Effector CD4-positive, alpha-beta T cell (primary cell): ENCODE measurements at places on chromosomes 12 and 14.

DNA sequence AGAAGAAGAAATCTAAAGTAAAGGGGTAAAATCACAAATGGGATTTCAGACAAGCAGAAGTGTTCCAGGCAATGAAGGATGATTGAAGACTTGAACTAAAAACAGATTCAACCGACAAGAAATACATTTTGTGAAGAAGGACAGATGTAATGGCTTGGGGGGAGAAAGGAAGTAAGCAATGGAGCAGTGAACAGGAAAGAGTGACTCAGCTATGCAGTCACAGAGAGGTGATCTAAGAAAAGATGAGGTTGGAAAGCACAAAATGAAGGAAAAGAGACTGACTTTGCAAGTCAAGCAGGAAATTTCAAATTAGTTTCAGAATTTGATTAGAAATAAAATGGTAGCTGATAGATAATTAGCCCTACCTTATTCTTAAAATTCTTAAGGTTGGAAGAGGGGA, 66.5 kb downstream of the PUS7L start:
- DNase-seq, result no peak

DNA sequence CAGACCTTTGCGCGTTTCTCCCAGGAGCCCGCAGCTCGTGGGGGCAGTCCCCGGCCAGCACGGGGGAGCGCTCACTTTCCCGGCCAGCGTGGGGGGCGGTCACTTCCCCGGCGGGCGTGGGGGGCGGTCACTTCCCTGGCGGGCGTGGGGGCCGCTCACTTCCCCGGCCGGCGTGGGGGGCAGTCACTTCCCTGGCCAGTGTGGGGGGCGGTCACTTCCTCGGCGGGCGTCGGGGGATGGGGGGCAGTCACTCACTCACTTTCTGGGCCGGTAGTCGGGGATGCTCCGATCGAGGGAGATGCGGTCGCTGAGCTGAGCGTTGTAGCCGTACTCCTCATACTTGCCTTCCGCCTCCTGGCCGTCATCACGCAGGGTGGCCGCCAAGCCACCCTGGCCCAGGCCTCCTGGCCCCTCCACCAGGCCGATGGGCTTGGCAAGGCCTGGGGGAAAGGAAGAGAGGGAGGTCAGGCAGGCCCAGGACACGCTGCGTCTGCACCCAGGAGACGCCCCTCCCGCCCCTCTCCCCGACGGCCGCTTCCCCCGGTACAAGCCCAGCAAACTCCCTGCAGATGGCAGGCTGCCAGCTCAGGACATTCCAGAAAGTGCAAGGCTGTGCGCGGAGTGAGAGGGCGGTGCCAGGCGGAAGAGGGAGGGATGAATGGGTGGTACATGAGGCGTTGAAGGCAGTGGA, 43.3 kb downstream of the GALNT9 start:
- DNase-seq, result no peak

GRCh38 chr12:45725631-45726602, 3.6 kb upstream of the ARID2 start:
- no peak for DNase-seq

DNA sequence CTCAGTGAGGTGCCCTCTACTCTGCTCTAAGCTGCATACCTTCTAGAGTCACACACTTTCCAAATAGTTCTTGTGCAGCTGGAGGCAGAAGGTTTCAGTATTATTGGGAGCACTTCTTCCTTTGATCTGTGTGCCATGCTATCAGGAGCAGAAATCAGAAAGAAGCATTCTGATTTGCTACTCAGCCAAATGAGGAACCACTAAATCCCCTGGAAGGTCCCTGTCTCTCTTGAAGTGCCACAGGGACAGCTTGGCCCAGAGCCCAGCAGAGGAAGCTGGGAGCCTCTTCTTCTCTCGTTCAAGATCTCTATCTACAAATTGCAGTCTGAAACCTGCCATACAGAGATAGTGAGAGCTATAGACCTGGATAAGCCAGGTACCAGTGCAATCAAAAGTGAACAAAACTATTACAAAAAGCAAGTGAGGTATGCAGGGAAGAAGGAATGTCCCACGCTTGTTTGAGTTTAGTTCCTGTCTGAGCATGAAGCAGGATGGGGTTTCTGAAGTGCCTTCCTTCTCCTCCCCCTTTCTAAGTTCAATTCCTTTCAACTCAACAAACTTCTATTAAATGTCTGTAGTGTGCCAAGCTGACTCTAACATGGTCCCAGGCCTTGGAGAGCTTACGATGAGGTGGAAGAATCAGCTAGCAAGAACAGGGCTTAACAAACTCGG, 100.9 kb upstream of the PARP11 start:
- no peak for DNase-seq

DNA sequence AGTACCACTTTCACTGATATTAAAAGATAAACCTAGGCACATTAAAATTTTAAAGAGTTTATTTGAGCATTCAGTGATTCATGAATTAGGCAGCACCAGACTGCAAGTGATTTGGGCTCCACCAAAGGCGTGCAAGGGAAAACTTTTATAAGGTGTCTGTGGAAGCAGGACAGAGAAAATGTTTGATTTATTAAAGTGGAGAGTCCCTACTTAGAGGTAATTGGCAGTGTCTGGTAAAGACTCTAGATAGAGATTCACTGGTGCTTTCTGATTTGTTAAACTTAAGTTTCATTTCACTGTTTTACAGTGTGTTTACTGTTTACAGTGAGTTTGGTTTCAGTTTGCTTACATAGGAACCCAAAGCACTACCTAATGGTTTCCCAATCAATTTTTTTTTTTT, 72.8 kb downstream of the ANKS1B start:
- DNase-seq, result no peak

DNA sequence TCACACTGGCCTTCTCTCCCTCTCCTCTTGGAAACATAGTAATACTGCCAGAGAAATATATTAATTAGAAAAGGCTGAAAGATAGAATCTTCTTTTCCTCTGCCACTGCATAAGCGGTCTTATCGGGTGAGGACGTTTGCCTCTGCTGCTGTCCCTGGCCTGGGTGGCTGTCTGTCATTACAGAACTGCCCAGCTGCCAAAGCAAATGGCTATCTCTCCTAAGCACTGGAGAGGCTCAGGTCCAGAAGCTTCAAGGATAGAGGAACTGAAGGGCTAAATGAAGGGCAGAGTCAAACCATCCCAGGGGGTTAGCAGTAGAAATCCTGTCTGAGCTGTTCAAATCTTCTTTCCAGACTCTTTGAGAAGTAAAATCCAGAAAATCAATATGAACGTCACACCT, 198.6 kb upstream of the CAND1 start:
- no peak for DNase-seq

GRCh38 chr12:101566318-101566717, 28.5 kb upstream of the MYBPC1 start:
- no peak for DNase-seq

DNA sequence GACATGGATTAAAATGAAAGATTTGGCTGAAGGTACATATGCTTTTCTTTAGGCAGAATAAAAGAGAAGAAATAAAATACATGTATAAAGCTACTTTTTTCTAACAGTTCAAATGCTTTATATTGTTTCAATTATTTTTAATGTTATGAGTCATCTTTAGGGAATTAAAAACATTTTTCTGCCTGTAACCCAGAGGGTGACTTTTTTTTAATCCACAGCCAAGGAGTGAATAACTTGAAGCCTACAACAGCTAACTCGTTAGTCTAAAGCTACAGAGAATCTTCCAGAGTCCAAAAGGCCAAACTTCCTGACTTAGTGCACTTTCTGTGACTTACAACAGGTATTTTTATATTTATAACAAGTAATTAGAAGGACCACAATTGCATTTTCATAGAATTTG, 151.6 kb downstream of the SEC23A start:
- DNase-seq, result no peak

- DNase-seq, result no peak
Observed at GRCh38 chr12:16350682-16351081, 3.2 kb downstream of the MGST1 start.

DNA sequence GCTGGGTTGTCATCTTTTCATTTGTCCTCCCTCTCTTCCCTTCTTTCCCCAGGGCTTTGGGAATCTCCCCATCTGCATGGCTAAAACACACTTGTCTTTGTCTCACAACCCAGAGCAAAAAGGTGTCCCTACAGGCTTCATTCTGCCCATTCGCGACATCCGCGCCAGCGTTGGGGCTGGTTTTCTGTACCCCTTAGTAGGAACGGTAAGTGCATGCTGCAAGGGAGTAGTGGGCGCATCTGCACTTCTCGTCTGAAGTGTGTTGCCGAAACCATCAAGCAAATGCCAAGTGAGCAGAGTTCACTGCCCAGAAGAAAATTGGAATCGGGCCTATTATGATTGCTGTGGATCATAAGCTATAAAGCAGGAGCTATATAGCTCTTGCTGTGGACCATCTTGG, 10.6 kb upstream of the AKAP5 start:
- no peak for DNase-seq

- DNase-seq, result no peak
Observed at GRCh38 chr12:53214687-53215455, 7.8 kb upstream of the ITGB7 start.

DNA sequence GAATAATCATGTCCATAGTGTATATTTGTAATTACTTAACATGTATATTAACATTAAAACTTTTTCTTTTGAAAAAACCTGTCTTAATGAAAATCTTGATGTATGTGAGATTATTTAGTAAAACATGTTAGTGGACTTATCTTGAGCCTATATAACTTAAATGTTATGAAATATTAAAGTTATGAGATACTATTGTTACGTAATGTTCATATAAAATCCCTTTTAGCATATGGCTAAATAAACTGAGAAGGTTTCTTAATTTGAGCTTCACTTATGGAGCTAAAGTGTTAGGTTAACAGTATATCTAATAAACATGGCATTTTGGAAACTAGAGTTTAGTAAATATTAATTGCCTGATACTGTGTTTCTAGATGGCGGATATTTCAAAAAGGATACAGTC, 59.9 kb downstream of the MIA2 start:
- DNase-seq, result no peak

DNA sequence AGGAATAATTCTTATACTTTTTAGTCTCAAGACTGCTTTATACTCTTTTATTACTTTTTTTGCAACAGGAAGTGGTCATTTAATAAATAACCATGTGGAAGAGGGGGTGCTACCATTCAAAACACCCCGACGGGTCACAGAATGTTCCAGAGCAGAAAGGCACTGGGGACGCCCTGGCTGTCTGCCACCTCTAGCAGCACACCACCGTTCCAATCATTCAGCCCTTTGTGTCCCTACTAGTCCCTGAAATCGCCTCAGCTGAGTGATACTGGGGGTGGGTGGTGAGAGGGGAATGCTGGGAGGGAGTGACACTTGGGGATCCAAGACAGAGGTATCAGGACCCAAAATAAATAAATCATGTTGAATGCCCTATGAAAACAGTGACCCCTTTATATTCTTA, 52.4 kb downstream of the MON2 start:
- DNase-seq, result no peak

DNA sequence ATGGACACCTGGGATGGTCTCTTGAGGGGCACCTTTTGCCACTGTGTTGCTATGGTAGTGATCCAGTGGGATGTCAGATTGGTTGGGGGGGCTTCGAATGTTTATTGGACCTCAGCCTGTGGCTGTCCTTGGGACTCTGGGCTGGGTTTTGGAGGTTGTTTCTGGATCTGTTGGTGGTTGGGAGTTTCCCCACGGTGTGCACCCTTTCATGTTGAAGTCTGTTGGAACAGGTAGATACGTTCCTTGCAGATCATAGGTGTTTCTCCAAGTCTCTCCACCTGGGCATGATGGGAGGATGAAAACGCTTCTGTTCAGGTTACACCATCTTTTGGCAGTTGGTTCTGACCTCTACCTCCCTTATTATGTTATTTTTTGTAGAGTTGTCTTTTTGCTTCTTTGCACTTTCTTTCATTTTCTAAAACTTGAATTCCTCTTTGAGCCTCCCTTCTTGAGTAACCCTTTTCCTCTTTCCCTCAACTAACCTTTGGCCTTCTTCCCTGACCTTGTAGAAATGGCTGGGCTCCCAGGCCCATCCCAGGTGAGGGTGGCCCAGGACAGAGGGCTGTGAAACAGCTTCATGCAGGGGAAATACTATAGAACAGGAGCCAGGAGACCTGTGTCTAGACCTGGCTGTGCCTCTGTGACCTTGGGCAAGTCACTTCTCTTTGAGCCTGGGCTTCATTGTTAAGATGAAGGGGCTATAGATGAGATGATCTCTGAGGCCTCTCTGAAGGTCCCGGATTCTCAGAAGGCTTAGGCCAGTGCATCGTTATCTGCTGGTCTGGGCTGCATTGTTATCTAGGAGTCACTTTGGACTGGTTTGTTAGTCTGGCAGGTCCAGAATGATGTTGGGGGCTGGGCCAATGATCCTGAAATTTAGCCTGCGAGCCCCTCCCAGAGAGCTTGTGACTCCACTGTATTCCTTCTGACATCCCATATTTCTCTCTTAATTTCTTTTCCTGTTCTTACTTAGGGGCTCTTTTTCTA, 2.0 kb downstream of the ATN1 start:
- DNase-seq, result no peak

DNA sequence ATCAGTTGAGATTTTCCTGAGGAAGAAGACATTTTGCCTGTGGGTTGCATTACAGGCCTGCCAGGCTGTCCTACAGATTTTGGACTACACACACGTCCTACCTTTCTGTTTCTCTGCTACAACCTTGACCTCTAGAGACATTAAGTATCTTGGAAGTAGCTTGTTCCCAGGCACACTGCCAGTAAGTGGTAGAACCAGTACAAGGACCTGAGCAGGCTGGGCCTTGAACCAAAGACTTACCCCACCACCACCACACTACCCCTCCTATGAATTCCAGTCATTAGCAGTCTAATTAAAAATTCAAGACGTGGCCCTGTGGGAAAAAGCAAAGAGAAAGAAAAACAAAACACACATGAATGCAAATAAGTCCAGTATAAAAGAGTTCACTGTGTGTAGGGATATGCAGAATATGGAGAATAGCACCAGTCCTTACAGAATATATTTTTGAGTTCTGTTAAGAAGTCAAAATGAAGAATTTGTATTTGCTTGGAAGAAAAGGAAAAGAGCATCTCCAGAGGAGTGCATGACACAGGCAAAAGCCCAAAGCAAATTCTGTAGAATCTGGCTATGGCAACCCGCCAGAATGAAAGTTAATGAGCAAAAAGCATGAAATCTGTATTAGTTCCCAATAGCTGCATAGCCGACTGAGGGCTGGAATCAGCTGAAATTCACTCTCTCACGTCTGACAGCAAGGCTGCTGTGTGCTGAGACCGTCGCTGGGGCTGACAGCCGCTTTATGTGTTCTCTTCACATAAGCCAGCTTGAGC, 74.3 kb upstream of the ST8SIA1 start:
- DNase-seq, result no peak

DNA sequence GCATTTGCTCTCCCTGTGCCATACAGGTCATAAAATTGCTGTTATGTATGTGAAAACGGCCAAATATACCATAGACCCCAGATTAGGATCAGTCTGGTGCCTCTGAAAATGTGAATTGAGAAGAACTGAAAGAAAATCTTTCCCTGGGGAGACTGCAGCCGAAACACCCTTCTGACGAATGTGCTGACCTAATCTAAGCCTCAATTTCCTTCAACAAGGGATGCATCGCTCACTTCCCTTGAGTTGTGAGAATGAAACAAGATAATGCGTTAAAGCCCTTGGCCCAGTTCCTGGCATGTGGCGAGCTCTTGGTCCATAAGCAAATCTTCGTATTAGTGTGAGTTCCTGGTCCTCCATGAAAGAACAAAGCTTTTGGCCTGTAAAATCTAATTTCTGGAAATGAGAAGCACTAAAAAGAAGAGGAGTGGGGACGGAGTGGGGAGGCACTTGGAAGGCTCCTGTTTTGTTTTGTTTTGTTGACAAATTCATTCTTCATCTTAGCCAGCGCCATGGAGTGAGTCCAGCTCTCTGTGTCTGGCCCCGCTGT, 49.5 kb upstream of the RTRAF start:
- no peak for DNase-seq

GRCh38 chr14:67638642-67639041, 18.9 kb downstream of the ARG2 start:
- DNase-seq, result no peak

GRCh38 chr14:98408713-98409112, 863.3 kb downstream of the BCL11B start:
- no peak for DNase-seq

GRCh38 chr14:68926236-68926635, 52.9 kb downstream of the ACTN1 start:
- no peak for DNase-seq
